ENCODE measurements at places on chromosomes 12 and 14.

DNA sequence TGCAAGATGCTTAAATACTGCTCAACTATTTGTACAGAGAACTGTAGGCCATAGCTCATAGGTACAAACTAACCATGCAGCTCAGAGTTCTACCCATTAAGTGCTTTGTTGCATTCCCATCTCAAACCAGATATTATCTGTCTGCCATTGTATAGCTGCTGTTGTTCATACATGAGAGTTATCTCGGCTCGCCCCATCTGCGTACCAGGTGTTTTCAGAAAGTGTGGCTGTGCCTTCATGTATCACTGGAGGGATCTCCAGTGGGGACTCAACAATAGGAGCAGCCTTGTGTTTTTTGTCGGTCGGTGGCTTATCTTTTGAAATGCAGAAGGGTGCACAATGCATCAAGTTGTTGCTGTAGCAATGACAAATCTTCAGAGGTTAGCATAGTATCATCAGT lies 678.3 kb downstream of the RERGL start:
- DNase-seq, result no peak

- DNase-seq, result peak; percentile 78
Observed at GRCh38 chr14:49767571-49768300, at the start of gene KLHDC2. Gene KLHDC2 (plus strand): TSS chr14:49768153. CDS start chr14:49768469, 316 bp downstream.

GRCh38 chr14:31564194-31564593 lies 3.0 kb downstream of the NUBPL start:
- DNase-seq, result no peak

- no peak for DNase-seq
Observed at GRCh38 chr14:87409393-87409792, 583.6 kb downstream of the GALC start.

- no peak for DNase-seq
Observed at GRCh38 chr14:61296151-61296550, 15.0 kb upstream of the TMEM30B start.

DNA sequence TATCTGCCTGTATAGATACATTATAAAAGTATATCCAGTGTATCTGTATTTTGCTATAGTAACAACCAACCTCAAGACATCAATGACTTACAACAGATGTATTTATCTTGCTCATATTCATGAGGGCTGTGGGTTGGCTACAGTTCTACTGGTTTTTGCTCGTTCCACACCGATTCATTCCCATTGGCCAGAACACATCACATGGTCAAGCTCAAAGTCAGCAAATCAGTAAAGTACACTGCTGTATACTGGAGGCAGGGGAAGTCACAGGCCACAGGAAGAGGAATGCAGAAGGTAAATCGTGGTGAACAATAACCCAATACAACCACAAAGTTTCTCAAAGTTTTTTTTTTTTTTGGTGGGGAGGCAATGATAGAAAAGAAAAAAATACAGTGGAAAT lies 180.0 kb upstream of the CDKN3 start:
- DNase-seq, result no peak

DNA sequence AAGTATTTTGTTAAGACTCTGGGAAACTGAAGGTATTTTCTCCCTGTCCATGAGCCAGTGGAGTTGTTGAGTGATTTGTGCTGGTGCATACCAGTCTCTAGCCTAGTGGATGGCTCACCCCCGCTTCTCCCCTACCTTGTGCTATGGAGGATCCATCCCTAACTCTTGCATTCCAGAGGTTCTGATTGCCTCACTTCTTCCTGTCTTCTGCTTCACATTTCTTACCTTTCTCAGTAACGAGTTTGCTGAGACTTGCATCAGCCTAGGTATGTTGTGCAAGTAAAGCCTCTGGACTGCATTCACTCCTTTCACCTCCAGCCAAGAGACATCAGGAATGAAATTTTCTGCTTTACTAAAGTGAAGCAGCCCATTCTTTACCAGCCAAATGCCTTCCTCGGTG lies 391.6 kb downstream of the ZFP36L1 start:
- no peak for DNase-seq

DNA sequence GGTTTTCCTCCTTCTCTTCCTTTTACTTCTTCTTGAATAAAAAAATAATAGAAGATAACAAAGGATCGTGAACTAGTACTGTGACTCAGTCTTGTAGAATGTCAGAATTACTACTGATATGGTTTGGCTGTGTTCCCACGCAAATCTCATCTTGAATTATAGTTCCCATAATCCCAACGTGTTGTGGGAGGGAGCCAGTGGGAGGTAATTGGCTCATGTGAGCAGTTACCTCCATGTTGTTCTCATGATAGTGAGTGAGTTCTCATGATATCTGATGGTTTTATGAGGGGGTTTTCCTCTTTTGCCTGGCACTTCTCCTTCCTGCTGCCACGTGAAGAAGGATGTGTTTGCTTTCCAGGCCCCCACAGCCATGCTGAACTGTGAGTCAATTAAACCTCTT lies 549.6 kb downstream of the DIO2 start:
- DNase-seq, result no peak

DNA sequence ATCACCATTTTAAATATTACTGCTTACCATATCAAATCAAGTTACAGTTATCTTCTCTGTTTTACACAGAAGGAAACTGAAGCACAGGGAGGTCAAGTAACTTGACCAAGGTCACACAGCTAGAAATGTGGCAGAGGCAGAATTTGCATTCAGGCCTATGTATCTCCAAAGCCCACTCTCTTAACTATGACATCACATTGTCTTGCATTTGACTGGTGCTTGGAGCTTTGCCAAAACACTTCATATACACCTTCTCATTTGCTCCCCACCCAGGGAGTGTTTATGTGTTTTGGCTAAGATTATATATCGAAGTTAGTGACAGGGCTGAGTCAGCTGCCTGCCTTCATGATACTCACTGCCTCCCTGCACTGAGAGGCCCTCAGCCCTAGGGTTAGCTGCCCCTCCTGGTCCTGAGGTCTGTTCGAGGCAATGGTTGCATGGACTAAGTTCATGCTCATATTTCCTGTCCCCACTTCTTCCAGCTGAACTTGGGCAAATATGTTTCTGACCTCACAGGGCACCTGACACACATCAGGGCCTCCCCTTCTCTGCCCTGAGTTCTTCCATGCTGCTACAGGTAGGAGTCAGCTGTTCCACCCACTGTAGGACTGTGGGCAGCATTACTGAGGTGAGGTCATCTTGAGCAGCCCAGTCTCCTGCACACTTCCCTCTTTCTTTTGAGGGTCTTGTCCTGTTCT lies 1.8 kb downstream of the GALNT6 start:
- DNase-seq, result no peak

DNA sequence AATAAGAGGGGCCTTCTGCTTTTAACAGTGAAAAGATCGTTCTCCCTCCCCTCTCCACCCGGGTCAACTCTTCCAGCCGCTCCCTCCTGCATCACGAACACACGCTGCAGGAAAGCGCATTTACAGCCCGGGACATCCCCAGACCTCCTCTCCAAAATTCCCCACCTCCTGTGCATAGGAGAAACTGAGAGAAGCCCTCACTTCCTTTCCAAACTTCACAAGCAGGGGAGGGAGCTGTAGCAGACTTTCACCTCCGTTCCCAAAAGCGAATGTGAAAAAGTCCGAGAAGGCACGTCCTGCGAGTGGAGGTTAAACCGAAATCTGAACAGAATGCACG lies 513 bp downstream of the BCAT1 start:
- peak; percentile 23 for DNase-seq

GRCh38 chr12:28618171-28618570 lies 427.9 kb downstream of the CCDC91 start:
- DNase-seq, result no peak

DNA sequence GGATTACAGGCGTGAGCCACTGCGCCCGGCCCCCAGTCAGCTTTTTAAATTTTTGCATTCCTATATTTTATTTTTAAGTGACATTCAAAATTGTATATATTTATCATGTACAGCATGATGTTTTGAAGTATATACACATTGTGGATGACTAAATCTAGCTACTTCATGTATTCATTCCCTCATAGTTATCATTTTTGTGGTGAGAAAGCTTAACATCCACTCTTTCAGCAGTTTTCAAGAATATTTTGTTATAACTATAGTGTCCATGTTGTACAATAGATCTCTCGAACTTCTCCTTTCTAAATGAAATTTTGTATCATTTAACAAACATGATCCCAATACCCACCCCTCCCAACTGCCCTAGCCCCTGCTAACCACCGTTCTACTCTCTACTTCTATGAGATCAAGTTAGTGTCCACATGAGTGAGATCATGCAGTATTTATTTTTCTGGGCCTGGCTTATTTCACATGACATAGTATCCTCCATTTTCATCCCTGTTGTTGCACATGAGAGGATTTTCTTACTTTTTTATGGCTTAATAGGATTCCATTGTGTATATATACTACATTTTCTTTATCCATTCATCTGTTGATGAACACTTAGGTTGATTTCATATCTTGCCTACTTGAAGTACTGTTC lies 8.8 kb upstream of the HEBP1 start:
- no peak for DNase-seq

- peak; percentile 53 for DNase-seq
Observed at GRCh38 chr12:63918800-63919300, 74.3 kb downstream of the SRGAP1 start.

DNA sequence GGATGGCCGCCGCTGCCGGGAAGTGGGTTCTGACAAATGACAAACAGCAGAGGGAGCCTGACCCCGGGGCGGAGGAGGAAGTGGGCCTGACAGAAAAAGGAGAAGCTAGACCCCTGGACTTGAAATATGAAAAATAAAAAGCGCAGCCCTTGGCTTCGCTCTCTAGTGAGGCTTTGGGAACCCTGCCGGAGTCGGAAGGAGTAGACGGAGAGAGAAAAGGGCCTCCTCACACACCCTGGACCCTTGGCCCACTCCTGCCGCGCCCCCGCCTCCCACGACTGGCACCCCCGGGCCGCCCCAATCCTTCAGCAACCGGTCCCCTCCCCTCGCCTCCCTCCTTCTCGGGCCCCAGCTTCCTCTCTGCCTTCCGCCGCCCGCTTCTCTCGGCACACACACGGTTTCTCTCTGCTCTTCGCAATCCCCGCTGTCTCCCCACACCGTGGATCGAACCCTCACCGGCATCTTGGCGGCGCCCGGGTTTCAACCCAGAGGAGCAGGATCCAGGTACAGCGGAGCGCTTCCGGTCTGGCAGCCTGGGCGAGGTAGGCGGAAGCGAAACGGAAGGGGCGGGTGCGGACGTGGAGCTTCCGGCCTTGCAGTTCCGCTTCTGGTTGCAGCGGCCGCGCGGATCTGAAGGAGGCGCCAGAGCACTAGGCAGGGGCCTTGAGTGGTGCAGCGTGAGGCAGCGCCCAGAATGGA lies at the start of gene ARPC3:
TSS of gene ARPC3 (minus strand) at position 539 of the 699 bp plus-strand sequence. CDS start at position 462, 77 bp downstream.
- DNase-seq, result peak; percentile 91

DNA sequence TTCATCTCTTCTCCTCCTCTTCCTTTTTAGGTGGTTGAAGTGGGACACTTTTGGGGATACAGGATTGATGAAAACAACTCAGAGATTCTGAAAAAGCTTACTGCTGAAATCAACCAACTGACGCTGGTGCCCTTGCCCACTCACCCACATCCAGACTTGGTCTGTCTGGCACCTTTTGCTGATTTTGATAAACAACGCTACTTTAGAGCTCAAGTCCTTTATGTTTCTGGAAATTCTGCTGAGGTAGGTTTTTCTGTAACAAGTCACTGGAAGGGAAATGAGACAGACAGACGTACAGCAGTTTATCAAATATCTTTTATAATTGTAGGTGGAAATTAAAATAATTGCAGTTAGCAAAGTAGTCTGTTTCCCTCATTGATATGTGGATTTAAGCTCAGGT lies 60.0 kb upstream of the ASPG start:
- no peak for DNase-seq
